Myometrial cell (primary cell): ENCODE measurements at places on chromosomes 12 and 14. TPM values are rescaled to one million over a fixed set of nuclear protein-coding genes. Genes with fewer than 3 reads are reported as not detected.

Gene SLC8A3
- total RNA-seq, result not detected in 2 replicates

Gene CCDC197
- not detected in 2 replicates for total RNA-seq

Gene OTUB2
- 1.6 and 4.0 TPM in 2 replicates for total RNA-seq

Gene GALC
- total RNA-seq, result 9.2 and 15.4 TPM in 2 replicates

Gene PABPN1
- 59.5 and 63.1 TPM in 2 replicates for total RNA-seq

Gene MYO1A
- total RNA-seq, result not detected in 2 replicates

Gene PLCZ1
- total RNA-seq, result not detected in 2 replicates

Gene PRH2
- total RNA-seq, result not detected in 2 replicates
